ENCODE measurements at places on chromosomes 2 and 18.

GRCh38 chr2:100948942-100949811 is 52.9 kb upstream of the RPL31 start:
- no peak for DNase-seq

- DNase-seq, result no peak
These were observed 108.5 kb upstream of the CYRIA start for GRCh38 chr2:16774091-16774490.

DNA sequence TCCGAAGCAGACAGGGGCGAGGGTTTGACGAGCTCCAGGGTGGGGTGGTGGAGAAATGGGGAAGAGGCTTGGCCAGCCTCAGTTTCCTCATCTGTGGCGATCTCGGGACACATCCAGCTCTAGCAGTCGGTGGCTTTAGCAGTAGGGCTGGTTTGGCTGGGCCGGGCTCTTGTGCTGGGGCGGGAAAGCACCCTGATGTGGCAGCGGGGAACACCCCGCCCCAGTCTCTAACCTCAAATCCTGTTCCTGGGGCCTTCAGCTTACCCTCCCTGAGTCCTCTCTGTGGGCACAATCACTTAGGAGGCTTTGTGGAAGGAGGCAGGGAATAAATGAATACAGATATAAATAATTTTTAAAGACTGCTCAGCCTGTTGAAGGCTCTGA is 26.5 kb upstream of the MCFD2 start:
- peak; percentile 74 for DNase-seq

GRCh38 chr2:8469709-8470493 is 212.0 kb upstream of the ID2 start:
- DNase-seq, result no peak

DNA sequence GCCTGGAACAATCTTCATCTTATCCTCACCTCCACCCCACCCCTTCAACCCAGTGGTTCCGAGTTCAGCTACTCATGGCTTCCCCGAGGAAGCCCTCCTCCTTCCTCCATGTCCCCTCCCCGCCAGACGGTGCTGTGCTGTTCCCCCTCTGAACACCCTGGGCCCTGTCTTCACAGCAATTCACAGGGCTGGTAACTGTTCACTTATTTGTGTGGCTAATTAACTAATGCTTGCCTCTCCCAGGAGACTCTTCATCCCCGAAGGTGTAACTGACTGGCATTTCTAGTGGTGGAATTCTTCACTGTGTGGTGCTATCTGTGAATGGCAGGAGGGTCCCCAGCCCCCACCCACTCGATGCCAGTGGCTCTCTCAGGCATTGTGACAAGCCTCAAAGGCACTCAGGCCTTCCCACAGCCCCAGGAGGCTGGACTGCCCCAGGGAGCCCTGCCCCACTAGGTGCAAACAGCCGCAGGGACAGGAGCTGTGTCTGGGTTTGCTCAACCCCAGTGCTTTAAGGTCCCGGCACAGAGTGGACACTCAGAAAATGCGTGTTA is 133.7 kb upstream of the ID2 start:
- no peak for DNase-seq

GRCh38 chr18:79632765-79633164 is 46.8 kb upstream of the CTDP1 start:
- no peak for DNase-seq

DNA sequence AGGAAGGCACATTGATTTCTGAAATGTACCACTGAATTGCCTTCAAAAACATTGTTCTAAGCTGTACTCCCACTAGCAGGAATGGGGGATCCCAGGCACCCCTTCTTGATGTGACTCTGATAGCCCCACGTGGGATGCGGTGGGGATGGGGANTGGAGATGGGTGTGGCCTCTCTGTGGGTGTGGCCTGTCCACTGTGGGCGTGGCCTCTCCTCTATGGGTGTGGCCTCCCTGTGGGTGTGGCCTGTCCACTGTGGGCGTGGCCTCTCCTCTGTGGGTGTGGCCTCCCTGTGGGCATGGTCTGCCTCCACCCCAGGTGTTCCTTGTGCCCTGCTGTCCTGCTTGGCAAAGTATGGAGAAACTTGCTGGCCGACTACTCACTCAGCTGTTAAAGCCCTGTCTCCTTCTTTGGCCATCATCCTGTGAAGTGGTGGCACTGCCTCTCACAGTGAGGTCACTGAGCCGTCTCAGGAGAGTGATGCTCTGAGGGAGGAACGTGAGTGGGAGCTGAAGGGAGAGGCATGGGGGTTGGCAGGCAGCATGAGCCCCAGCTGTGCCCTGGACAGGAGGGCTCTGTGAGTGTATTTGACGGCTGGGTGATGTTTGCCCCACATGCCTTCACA is 6.7 kb upstream of the PARD6G start:
- DNase-seq, result no peak

- DNase-seq, result no peak
These were observed 4.6 kb downstream of the LRRFIP1 start for GRCh38 chr2:237631801-237632585.

GRCh38 chr2:215884451-215885087 is 128.8 kb downstream of the MREG start:
- DNase-seq, result no peak

DNA sequence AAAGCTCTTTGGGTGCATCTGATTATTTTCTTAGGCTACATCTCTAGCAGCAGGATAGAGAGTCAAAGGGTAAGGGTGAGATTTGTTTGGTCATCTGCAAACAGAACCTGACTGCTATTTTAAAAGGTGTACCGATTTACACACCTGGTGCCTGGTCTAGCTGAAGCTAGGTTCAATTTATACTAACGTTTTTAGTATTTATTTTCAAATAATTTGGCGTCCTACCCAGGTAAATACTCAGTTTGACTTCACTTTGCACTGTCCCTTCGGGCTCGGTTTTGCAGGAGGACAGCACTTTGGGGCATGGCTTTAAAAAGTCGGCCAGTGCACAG is 683 bp downstream of the PTRHD1 start:
- DNase-seq, result no peak

- DNase-seq, result no peak
These were observed 17.6 kb upstream of the SMAD4 start for GRCh38 chr18:51012441-51012840.

DNA sequence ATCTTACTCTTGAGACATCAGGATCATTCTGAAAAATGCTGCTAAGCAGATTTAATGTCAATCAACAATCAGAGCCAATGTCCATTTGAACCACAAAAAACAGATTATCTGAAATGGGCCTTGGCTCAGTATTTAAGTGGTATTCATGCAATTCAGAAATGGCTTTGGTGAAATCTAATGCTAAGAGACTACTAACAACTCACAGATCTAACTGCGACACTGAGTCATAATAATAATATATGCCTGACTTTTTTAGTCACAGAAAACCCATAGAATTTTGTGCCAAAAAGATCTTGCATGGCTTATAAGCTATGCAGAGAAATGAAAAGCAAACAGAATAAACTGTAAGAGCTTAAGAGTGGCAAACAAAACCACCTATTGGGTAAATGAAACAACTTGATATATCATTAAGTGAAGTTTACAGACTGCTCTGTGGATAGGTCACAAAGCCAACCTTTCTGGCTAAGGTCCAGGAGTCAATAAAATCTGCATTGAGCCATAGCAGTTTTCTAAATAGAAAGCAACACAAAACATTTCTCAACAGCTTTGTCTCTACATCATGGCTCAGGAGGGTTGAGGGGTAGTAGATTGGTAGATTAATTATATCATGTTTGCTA is 234.3 kb downstream of the LRATD1 start:
- DNase-seq, result no peak

- DNase-seq, result no peak
These were observed 318.5 kb upstream of the CWC22 start for GRCh38 chr2:180325416-180326120.

DNA sequence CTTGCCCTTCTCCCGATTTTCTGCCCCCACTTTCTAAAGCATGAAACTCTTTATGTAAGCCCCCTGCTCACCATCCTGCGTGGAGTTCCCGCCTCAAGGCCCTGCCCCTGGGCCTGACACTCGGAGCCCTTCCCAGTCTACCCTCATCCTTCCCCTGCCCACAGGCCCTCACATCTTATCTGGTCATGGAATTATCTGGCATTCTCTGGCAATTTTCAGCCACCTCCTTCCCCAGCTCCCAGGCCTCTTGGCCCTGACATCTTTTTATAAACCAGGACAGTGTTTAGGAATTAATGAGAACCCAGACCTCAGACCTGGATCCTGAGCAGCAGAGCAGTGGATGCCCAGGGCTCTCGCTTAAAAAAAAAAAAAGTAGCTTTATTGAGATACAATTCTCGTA is 61.7 kb downstream of the BOLA3 start:
- no peak for DNase-seq

DNA sequence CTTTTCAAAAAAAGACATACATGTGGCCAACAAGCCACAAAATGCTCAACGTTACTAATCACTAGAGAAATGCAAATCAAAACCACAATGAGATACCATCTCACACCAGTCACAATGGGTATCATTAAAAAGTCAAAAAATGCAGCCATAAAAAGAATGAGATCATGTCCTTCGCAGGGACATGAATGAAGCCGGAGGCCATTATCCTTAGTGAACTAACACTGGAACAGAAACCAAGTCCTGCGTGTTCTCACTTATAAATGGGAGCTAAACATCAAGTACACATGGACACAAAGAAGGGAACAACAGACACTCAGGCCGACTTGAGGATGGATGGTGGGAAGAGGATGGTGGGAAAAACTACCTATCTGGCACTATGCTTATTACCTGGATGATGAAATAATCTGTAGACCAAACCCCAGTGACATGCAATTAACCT is 17.8 kb upstream of the ATL2 start:
- no peak for DNase-seq

DNA sequence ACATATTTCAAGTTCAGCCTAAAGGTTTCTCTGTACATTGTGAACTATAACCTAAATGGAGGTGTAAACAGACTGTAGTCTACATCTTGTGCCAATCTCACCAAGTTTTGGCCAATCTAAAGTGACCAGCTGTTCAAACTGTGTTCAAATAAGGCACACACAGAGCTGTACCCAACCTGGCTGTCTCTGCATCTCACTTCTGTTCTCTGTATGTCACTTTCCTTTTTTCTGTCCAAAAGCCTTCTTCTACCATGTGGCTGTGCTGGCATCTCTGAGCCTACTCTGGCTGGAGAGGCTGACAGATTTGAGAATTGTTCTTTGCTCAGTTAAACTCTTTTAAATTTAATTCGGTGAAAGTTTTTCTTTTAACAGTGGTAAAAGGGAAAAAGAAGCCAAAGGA is 817.9 kb downstream of the SOCS6 start:
- no peak for DNase-seq

- no peak for DNase-seq
These were observed 79.6 kb upstream of the SPOPL start for GRCh38 chr2:138421971-138422335.

DNA sequence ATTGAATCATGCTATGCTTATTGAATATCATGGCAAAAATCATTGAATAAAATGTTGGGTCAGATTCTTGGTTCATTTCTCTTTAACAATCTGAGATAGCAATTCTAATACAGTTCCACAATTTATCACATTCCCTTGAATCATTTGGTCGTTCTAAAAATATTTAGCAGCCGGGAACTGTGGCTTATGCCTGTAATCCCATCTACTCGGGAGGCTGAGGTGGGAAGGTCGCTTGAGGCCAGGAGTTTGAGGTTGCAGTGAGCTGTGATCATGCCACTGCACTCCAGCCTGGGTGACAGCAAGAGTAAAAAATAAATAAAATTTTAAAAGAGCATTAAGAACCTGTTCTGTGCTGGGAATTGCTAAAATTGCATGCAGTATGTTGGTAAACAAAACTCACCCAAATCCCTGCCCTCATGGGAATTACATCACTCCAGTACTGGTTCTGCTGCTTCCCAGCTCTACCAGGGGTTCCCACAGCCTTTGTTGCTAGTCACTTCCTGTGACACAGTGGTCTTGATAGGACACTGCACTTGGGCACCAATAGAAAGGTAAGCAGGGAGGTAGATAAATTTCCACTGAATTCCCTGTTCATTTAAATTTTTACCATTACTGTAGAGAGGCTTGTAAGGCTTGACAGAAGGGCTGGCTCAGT is 200.4 kb downstream of the CTNNA2 start:
- DNase-seq, result no peak
